ENCODE measurements at places on chromosomes 7 and 10. TPM values are rescaled to one million over a fixed set of nuclear protein-coding genes. Genes with fewer than 3 reads are reported as not detected.
A peak's percentile ranks its signal among the peaks of the same experiment; 100 is the strongest.

The ANKRD22 gene
- not detected for total RNA-seq

The SCIN gene
- 11.6 TPM for total RNA-seq

DNA sequence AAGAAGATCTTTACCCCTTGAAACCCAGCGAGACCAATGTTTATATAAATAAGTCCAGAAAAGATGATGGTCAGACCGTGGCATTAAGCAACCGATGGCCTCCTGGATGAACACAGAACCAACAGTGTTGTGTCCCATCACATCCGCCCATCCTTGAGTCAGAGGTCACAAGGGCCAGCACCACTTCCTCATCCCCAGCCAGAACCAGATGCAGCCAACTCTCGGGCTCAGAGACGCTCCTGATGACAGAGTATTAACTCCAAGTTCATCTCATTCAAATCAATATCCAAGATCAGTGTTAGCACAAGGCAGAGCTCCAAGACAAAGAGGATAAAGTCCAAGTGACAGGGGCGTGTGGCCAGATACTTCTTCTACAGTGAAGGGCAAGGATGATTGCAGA, 63.5 kb downstream of the FAM53B start:
- DNase-seq: no peak

DNA sequence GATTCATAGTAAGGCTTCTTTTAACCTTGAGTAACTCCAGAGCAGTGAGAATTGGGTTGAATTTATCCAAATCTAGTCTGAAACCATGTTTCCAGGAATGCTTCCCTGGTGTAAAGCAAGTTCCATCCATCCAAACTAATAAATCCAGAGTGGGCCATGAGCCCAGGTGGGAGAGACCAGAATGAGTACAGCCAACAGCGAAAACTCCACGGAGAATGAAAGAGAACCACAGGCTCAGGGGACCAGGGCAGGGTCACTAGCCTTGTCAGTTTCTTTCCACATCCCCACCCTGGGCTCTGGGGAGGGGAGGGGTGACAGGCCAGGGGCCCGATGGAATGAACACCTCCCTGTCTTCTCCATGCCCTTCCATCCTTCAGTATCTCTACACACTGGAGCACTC, 180.1 kb downstream of the NEURL1 start:
- no peak for DNase-seq

GRCh38 chr10:15251791-15252380, 83.4 kb upstream of the NMT2 start:
- DNase-seq: no peak

- DNase-seq: no peak
These were observed 24.4 kb downstream of the GNG11 start for GRCh38 chr7:93945756-93946535.

GRCh38 chr10:68156373-68157185, 47.3 kb downstream of the MYPN start:
- peak; percentile 67 for DNase-seq

DNA sequence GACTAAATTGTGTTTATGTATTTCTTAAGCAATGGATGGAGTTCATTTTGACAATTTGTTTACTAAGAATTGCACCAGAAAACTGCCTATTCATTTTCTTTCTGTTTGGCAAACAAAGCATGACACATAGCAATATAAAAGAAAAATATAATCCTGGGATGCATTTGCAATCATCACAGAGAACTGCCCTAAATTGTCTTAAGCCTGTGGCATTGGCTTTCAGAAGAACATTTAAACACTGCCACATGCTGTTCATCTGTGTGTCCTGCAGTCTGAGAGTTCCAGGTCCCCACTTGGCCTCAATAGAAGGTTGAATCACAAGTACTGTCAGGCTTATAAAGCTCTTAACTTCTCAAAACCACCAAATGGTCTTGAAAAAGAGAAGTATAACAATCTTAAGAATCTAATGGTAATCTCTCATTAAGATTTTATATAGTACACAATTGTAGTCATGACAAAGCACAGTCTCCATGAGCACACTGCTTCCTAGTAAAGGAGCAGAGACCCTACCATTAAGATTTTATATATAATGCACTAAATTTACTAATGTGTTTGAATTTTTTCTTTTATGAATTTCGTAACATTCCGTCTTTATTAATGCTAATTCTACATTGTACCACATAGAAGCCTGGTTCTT, 29.9 kb downstream of the RNLS start:
- DNase-seq: no peak

- no peak for DNase-seq
These were observed 18.7 kb downstream of the ZNF786 start for GRCh38 chr7:149071641-149072437.

- DNase-seq: no peak
These were observed 468.6 kb upstream of the ZMIZ1 start for GRCh38 chr10:78600121-78600665.

GRCh38 chr10:12042409-12042796, 206 bp downstream of the UPF2 start:
- DNase-seq: no peak

All from omental fat pad (tissue), 4 donors.